IPS-NIHi11 (cell line): ENCODE measurements at places on chromosomes 12 and 14.
A peak's percentile ranks its signal among the peaks of the same experiment; 100 is the strongest.

- no peak for DNase-seq
Measured at GRCh38 chr12:82788594-82788993, 101.9 kb downstream of the TMTC2 start.

DNA sequence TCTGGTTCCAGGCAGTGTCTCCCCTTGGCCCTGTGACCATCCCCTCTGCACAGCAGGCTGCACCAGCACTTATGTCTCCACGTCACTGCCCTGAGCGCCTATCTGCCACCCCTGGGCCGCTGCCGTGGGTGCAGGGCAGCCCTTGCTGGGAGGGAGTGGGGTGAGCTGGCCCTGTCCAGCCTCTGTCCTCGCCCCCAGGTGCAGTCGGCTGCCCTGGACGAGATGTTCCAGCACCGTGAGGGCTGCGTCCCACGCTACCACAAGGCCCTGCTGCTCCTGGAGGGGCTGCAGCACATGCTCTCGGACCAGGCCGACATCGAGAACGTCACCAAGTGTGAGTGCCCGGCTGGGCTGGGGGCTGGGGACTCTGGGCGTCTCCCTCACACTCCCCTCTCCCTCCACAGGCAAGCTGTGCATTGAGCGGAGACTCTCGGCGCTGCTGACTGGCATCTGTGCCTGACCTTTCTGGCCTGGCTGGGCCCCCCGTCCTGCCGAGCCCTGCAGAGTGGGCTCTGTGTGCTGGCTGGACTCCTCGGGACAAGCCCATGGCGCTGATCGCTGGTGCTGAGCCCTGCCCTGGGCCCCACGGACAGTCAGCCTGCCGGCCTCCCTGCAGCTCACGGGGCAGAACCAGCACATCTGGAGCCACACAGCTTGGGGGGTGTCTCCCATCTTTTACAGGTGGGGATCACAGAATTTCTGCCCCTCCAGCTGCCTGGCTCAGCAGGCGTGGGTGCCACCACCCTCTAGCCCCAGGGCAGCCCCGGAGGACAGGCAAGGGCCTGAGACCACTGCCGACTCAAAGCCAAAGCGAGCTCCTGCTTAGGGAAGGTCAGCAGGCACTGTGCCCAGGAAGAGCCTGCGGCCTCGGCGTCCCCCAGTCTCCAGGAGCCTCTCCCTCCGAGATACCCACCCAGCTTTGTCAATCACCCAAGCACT is 7.9 kb upstream of the PUS1 start:
- DNase-seq = peak; percentile 7

DNA sequence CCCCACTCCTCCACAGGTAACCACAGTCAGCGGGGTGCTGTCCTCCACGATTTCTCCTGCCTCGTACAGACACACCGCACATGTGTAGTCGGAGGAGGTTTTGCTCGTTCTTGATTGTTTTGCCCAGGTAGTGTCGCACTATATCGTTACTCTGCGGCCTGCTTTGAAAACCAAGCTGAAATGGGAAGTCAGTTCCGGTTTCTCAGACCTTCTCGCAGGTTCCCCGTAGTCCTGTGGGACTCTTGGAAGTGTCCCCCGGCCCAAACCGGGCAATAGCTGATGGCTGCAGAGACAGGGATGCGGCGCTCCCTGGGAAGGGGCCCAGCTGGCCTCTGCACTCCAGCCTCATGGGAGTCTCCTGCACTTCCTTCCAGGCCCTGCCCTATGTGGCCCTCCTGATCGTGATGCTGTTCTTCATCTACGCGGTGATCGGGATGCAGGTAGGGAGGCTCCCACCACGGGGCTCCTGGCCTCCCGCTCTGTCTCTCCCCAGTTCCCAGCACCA is 141.3 kb upstream of the FKBP4 start:
- no peak for DNase-seq

DNA sequence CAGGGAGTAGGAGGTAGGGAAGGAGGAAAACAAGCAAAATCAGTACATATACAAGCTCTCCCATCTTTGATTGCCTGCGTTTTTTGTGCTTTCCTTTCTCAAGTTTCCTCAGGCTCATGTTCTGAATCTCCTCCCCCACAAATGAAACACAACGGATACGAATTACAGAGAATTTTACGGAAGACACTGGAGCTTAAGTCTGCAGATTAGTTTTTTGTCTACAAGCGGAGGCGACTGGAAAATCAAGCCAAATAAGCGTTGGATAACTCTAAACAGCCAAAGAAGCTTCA is 612 bp downstream of the WBP11 start:
- DNase-seq = no peak

DNA sequence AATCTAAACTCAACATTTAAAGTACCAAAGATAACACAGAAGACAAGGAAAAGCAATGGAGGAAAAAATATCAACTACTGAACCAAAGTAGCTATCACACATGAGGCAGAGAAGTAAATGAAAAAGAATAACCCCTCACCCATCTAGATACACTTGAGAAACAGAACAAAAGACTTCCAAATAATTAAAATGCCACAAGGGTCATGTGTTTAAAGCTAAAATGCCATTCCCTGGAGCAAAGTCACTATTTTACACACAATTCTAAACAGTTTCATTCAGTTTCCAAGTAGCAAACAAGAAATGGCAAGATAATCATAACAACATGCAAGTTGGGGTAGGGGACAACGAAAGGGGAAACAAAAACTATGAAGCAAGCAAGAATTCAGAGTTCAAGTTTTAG is 12.0 kb downstream of the OSBPL8 start:
- no peak for DNase-seq

DNA sequence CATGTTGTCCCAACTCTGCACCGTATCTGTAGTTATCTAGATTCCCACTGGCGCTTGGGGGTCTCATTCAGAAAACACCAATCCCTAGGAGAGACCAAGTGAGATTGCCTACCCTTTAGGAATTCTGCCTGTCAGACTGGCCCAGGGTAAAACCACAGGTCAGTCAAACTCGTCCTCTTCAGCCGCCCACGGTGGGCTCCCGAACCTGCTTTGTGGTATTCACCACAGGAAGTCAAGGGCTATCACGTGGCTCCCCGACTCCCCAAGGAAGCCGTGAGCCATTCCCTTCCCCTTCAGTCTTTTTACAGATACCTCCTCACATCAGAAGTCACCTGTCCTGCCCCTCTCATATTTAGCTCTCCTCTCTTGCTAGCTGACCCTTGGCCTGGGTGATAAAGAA is 159.9 kb downstream of the EGLN3 start:
- peak; percentile 13 for DNase-seq

DNA sequence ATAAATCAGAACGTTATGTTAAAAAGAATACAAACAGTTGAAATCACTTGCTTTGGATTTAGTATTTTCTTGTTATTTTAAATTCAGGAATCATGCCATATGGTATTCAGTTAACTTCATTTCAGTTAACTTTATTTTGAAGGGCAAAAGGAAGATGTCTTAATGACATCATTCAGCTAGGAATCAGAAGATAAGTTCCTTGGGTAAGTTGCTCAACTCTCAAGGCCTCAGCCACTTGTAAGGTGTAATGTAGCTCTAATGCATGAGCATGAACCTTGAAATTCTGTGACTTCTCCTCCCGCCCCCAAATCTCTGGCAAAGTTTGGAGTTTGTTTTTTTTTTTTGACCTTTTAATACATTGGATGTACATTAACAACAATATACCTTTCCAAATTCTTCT is 42.6 kb downstream of the FRS2 start:
- no peak for DNase-seq

DNA sequence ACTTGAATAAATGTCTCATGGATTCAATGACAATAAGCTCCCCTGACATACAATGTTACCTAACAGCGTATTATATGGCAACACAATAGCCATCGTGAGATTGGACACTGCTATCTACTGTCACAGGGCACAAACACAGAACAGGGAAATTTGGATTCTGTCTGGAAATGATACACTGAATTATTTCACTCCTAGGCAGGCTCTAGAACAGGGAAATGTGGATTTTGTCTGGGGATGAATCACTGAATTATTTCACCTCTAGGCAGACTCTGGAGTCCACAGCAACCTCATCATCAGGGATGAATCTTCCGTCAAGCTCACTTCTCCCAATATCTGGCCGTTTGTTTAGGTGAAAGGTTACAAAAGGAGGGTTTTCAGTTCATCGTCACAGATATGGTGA is 288.8 kb downstream of the TMEM132D start:
- no peak for DNase-seq

DNA sequence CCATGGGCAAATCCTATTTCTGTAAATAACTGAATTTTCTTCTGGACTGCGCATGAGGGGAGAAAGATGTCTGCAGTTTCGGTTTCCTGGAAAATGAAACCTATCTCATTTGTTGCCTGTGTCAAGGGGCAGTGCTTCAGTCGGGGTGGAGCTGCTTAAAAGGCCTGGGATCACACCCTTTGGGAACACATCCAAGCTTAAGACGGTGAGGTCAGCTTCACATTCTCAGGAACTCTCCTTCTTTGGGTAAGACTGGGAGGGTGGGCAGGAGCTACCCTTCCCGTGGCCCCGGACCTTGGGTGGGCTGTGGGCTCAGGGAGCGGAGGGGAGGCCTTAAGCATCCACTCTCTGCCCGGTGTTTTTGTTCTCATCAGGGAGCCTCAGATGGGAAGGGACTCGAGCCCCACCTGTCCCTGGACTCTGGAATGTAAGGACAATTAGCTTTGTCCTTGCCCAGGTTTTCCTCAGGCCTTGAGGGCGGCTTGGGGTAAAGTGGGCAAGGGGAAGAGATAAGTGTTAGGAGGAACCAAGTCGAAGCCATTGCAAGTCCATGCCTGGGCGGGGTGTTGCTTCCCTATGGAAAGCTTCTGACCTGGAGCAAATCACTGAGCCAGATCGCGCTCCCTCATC is at the start of gene IFI27:
TSS of gene IFI27 (plus strand) at position 185 of the 630 bp plus-strand sequence.
- DNase-seq = no peak

GRCh38 chr14:77224212-77224611 is 42.6 kb downstream of the TMEM63C start:
- DNase-seq = no peak

GRCh38 chr14:59435987-59436386 is 29.2 kb downstream of the GPR135 start:
- DNase-seq = no peak

- no peak for DNase-seq
Measured at GRCh38 chr12:105554856-105555255, 224.4 kb downstream of the C12orf75 start.

DNA sequence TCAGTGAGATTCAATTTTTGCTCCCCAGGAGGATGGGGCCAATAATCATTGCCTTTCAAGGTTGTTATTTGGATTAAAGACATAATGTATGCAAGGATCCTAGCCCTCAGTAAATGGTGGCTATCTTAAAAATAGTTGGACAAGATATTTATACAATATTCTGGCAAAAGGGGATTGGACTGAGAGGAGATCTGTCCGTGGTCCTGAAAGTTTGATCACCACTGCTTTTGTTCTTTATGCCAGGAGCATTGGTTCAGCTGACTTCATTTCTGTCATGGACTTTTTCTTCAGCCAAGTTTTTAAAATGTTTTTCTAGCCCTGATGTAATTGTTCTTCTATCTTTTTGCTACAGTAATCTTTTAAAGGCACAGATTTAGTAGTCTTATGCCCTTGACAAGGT is 70.2 kb upstream of the TCL1A start:
- DNase-seq = peak; percentile 73

GRCh38 chr12:114311974-114312373 is 94.0 kb downstream of the TBX5 start:
- DNase-seq = no peak

- no peak for DNase-seq
Measured at GRCh38 chr14:64849940-64850339, 29.8 kb downstream of the SPTB start.

DNA sequence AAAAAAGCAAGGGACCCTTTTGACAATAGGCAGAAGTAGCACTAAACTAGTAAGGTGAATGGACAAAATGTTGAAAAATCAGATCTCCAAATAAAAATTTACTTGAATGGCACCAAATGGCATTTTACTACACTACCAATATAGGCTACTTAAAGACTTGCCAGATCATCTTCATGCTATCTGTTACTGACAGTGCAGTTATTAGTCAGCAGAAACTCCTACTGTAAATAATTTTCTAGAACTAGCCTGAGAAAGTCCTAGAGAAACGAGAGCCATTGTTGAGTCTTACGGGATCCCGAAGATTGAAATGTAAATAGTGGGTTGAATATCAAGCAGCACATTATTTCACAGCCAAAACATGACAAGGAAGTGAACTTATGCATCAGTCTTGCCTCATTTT is 350.3 kb downstream of the SEC23A start:
- DNase-seq = no peak

DNA sequence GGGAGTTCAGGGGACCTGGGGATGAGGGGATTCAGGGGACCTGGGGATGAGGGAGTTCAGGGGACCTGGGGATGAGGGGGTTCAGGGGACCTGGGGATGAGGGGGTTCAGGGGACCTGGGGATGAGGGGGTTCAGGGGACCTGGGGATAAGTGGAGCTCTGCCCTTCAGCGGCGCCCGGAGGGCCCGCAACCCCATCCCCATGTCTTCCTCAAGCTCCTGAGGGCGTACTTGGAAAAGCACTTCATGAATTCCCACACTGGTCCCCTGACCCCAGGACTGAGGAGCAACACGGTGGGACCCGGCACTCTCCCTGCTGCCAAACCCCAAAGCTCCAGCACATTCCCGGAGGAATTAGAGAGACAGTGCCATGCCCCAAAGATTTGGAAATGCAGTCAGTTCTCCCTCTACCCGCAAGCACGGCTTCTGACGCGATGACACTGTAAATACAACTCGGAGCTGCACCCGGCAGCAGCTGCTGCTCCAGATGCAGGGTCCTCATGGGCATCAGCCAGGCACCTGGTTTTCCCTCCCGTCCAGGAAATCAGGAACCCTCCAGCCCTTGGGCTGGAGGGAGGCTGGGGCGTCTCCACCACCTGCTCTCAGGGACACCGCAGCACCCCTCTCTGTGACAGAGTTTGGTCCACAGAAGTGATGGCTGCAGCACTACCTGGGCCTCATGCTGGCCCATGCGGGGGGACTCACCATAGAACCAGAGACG is 32.8 kb upstream of the C14orf180 start:
- peak; percentile 8 for DNase-seq

DNA sequence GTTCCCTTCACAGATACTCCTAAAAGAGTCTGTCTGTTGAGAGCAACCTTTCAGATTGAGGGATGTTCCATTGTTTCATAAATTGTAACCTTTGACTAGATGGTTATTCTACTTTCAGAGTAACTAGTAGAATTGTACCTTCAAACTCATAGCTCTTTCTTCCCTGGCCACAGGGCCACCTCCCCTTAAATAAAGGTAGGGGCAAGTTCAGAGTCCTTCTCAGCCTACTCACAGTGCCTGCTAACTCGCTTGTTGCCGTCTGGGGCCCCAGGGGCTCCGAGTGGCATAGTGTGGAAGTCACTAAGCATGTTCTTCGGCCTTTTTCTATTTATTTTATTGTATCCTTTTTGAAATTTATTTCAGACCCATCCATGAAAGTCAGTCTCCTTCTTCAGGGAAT is 250.4 kb downstream of the ALX1 start:
- DNase-seq = no peak

DNA sequence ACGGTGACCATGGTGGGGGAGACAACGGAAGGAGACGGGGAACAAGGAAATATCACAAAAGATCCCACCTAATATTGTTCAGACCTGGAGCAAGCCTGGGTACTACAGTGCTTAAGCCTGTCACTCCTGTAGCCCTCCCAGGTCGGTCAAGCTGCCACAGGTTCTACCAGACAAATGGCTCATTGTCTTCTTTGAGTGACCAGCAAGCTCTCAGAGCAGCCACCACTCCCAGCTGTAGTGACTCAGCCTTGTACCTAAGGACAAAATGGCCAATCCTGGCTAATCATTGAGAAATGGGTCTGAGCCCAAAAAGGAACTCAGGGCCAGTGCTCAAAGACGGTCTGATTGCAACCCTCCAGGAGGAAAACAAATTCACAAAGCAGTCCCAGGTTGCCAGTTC is 238.4 kb upstream of the NOS1 start:
- no peak for DNase-seq
